Activated naive CD8-positive, alpha-beta T cell treated with anti-CD3 and anti-CD28 coated beads for 36 hours (primary cell): ENCODE measurements at places on chromosomes 4 and X. TPM values are rescaled to one million over a fixed set of nuclear protein-coding genes. Genes with fewer than 3 reads are reported as not detected.

MTCP1 gene
- total RNA-seq, result 17.2 TPM

DKK2 gene
- total RNA-seq, result not detected

APBB2 gene
- 5.5 TPM for total RNA-seq

TKTL2 gene
- not detected for total RNA-seq

MGST2 gene
- total RNA-seq, result 9.5 TPM

TMEM156 gene
- 11.3 TPM for total RNA-seq

ATP2B3 gene
- not detected for total RNA-seq

RBM46 gene
- not detected for total RNA-seq

DNA sequence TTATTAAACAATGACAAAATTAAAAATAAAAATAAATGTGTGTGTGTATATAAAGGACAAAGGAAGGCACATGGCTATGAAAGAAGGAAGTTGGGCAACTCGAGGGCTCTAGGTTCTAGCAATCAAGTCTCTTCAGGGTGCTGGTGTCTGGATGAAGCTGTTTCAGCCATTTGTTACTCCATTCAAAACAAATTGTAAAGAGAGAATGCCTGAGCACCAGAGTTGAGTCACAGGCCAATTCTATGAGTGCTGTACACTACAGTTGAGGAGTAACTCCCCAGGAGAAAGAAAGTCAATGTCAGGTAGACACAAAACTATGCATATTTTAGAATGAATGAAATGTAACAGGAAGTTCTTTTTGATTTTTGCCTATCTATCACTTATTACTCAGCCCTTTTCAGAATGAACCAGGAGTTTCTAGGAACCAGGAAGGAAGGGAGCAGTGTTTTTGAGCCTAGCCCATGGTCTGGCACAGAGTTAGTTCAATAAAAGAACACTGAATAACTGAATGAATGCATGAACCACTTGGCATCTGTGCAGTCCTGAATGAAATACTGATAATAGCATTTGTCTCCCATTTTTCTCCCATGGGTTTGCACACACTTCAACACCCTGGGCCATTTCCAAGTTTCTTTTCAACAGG, 151.7 kb upstream of the CPEB2 start:
- no peak overlapping the region for H3K4me3 ChIP-seq
- H3K27ac ChIP-seq, result no peak overlapping the region
- DNase-seq, result no peak
- H3K36me3 ChIP-seq, result peaks cover 5% of the 10 kb centered on the region

GRCh38 chr4:94826206-94826605, 68.5 kb downstream of the BMPR1B start:
- H3K36me3 ChIP-seq, result no peaks in the 10 kb centered on the region
- peaks cover 2% of the 10 kb centered on the region for H3K4me1 ChIP-seq
- DNase-seq, result no peak
- H3K4me3 ChIP-seq, result no peak overlapping the region
- H3K27me3 ChIP-seq, result peaks cover 4% of the 10 kb centered on the region
- H3K27ac ChIP-seq, result no peak overlapping the region

GRCh38 chr4:10460313-10461047, 3.3 kb upstream of the ZNF518B start:
- peak overlapping the region; percentile 57 for H3K4me3 ChIP-seq
- no peak for DNase-seq
- peaks cover 15% of the 10 kb centered on the region for H3K4me1 ChIP-seq
- H3K27ac ChIP-seq, result no peak overlapping the region
- peaks cover 34% of the 10 kb centered on the region for H3K27me3 ChIP-seq

DNA sequence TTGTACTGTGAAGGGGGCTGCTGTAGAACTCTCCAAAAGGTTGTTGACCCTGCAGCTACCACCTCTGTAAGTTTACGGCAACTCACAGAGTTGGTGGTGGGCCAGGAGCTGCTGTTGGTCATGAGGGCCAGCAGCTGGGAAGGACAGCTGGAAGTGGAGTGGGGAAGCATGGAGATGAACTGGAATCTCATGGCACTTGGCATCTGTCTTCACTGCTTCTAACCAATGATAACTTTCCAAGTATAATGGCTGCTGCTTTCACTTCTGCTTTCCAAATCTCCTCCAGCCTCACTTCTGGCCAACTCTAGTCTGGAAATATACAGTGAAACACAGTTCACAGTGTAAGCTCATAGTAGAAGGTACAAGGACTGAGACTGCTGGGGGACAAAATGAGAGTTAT, 126.5 kb upstream of the INTU start:
- no peak overlapping the region for H3K4me3 ChIP-seq
- H3K4me1 ChIP-seq, result no peaks in the 10 kb centered on the region
- no peak overlapping the region for H3K27ac ChIP-seq
- no peak for DNase-seq
- H3K36me3 ChIP-seq, result no peaks in the 10 kb centered on the region

DNA sequence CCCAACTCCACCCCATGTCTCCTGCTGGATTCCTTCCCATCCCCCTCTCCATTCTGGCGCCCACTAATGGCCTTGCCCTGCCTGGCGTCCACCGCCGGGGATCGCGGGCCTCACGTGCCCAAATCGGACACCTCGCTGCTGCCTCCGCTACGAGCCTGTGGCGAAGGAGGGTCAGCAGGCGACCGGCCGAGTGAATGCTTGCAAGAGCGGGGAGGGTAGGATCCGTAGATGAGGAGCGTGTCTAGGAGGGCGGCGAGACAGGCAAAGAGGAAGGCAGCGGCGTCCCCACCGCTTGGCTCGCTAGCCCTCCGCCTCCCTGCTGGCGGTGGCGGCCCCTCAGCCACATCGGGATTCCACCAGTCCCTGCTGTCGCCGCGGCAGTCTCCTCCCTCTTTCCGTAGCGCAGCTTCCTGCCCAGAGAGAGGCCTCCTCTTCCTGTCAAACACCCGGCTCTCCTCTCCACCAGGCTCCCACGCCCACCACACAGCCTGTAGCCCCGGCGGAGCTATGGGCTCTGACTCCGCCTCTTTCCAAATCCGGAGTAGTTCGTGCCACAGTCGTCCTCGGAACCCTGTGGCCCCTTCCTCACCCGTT, at the start of gene SPIN2B:
TSS of gene SPIN2B (minus strand) at position 387 of the 594 bp plus-strand sequence.
- H3K27ac ChIP-seq, result peak within 1 kb of the TSS; percentile 88
- H3K4me1 ChIP-seq, result peaks cover 4% of the 10 kb centered on the region
- H3K4me3 ChIP-seq, result peak within 1 kb of the TSS; percentile 87
- DNase-seq, result peak; percentile 85

DNA sequence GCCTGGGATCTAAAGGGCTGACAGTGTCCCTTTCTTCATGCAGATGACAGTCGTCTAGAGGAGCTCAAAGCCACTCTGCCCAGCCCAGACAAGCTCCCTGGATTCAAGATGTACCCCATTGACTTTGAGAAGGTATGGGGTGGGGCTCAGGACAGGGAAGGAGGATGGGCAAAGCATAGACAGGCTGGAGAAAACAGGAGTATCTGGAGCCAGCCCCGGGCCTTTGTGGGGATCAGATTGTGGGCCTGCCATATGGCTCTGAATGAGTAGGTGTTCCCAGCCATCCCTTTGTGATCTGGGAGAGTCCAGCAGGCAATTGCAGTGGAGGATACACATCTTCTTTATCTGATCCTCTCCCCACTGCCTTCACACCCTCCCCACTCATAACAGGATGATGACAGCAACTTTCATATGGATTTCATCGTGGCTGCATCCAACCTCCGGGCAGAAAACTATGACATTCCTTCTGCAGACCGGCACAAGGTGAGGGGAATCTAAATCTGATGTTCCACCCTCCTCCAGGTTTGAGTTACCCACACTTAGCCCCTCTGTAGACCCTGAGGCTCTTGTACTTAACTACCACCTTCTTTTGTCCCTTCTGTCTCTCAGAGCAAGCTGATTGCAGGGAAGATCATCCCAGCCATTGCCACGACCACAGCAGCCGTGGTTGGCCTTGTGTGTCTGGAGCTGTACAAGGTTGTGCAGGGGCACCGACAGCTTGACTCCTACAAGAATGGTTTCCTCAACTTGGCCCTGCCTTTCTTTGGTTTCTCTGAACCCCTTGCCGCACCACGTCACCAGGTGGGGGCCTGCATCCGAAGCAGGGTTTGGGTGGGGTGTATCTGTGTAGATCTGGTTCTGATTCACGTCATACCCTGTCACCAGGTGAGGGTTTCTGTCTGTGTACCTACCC, 5.8 kb upstream of the CDK16 start:
- H3K36me3 ChIP-seq, result peaks cover 23% of the 10 kb centered on the region
- H3K27ac ChIP-seq, result peak overlapping the region; percentile 35
- DNase-seq, result no peak
- peaks cover 21% of the 10 kb centered on the region for H3K4me1 ChIP-seq

GRCh38 chrX:109310031-109310430, 171.9 kb downstream of the GUCY2F start:
- DNase-seq, result no peak
- no peak overlapping the region for H3K27ac ChIP-seq
- no peaks in the 10 kb centered on the region for H3K4me1 ChIP-seq
- no peaks in the 10 kb centered on the region for H3K27me3 ChIP-seq
- no peak overlapping the region for H3K4me3 ChIP-seq

GRCh38 chrX:10485326-10485725, 135.1 kb downstream of the MID1 start:
- DNase-seq, result no peak
- H3K36me3 ChIP-seq, result no peaks in the 10 kb centered on the region

DNA sequence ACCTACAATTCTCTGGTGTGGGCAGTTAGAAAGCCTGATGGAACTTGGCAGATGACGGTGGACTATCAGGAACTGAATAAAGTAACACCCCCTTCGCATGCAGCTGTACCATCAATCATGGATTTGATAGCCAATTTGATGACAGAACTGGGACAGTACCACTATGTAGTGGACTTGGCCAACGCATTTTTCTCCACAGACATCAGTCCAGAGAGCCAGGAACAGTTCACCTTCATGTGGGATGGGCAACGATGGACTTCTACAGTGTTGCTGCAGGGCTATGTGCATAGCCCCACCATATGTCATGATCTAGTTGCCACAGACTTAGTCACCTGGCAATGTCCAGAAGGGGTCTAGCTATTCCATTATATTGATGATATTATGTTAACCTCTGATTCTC, 54.5 kb upstream of the CCDC149 start:
- no peaks in the 10 kb centered on the region for H3K4me1 ChIP-seq
- no peak overlapping the region for H3K4me3 ChIP-seq
- no peaks in the 10 kb centered on the region for H3K27me3 ChIP-seq
- H3K36me3 ChIP-seq, result no peaks in the 10 kb centered on the region
- no peak for DNase-seq
- no peak overlapping the region for H3K27ac ChIP-seq
